ENCODE measurements at places on chromosomes 2 and 18.

DNA sequence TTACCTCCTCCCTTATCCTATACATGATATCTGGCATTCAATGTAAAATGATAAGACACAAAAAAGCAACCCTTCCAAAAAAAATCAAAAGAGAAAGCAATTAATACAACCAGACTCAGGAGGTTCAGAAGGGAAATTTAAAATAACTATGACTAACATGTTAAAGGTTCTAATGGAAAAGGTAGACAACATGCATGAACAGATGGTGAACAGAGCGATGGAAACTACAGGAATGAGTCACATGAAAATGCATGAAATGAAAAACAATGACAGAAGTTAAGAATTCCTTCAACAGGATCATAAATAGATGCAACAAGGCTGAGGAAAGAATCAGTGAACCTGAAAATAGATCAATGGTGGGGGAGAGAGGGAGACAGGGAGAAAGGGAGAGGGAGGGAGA, 26.1 kb upstream of the ERCC3 start:
- DNase-seq = no peak

- no peak for DNase-seq
Measured at GRCh38 chr2:188810586-188810985, 163.6 kb upstream of the COL3A1 start.

- no peak for DNase-seq
Measured at GRCh38 chr2:193580176-193580950, 1385.6 kb upstream of the TMEFF2 start.

- no peak for DNase-seq
Measured at GRCh38 chr2:112938904-112939303, 27.9 kb downstream of the IL37 start.

GRCh38 chr2:64658269-64658668, 4.6 kb upstream of the SERTAD2 start:
- DNase-seq = no peak

- no peak for DNase-seq
Measured at GRCh38 chr2:19592197-19592596, 233.8 kb upstream of the OSR1 start.

Data from NCI-H146 (cell line).